ENCODE measurements at places on chromosomes 11 and 22.

GRCh38 chr22:48238966-48239365 lies 1476.5 kb downstream of the TBC1D22A start:
- no peak for DNase-seq

DNA sequence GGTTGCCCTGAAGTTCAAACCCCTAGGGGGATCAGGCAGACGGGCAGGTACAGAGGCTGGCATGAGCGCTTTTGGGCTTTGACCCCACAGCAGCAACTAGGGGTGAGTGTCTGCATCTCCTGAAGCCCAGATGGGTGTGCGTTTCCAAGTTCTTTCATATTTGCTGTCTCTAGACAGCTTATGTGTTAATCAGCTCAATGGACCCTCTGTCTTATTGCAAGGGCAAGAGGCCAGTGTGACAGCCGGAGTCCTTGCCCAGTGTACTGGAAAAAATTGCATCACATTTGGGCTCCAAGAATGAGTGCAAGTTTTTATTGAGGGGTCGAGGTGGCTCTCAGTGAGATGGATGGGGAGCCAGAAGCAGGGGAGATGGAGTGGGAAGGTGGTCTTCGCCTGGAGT lies 1863.7 kb upstream of the RAG2 start:
- no peak for DNase-seq

GRCh38 chr11:398826-399225 lies 4.8 kb downstream of the PKP3 start:
- DNase-seq: no peak

- DNase-seq: no peak
Observed at GRCh38 chr11:128931668-128932067, 11.0 kb downstream of the TP53AIP1 start.

DNA sequence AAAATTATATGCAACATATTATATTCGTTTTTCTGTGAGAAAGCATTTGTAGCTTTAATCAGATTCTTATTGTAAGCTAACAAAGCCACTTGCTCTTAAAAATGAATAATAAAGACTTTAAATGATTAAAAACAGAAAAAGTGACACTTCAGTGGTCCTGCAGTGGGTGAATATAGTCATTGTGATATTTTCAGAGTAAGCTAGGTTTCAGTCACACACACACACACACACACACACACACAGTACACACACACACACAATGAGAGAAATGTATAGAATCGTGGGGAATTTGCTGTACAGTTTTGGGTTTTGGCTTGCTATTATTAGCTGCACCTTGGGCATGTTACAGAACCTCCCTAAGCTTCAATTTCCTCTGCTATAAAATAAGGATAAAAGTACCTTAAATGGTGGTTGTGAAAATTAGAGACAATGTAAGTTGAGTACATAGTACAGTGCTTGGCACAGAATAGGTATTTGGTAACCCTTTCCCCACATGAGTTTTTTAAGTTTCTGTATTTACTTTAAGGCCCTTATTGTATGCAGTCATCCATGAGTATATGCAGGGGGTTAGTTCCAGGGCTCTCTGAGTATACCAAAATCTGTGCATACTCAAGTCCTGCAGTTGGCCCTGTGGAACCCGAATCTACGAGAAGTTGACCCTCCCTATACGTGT lies 39.8 kb downstream of the CSTPP1 start:
- no peak for DNase-seq

All from activated CD4-positive, alpha-beta T cell treated with anti-CD3 and anti-CD28 coated beads, Interleukin-2, amount 50 U/mL, for 48 hours (primary cell).